Mesothelial cell of epicardium (in vitro differentiated cells): ENCODE measurements at places on chromosomes 5 and 9.

DNA sequence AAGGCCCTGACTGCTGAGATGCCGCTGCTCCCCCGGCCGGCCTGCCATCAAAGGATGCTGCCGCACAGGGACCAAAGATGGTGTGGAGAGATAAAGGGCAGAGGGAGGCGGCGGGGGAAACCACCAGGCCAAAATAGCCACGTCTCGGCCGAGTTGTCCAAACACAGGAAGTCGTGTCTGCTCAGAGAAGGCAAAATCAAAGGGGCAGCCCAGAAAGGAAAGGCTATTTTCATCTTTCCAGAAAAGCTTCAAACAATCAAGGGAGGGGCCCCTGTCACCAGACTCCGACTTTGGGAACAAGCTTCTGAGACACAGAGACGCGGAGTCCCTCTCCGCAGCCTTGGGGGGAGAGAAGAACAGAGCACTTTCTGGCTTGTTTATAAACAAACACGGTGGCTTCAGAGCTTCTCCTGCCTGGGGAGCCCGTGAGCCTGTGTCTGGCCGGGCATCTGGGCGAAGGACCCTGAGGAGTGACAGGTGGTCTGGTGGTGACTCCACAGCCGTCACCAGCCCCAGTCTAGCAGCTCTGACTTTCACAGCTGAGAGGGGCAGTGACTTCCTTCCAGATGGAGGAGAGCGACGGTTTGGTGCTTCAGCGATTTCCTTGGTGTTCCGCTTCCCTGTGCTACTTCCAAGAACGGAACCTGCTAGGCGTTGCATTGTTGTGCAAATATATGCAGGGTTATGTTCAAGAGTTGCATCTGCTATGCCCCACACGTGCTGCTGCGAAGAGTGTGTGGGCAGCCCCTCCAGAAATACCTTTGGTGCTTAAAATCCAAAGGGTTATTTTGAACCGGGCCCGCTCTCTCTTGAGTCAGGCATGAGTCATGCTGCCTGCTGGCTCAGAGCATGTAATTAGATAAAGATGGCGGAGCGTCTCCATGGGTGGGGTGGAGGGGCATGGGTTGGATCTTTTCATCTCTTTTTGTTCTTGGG, 24.0 kb downstream of the ADAMTSL2 start:
- H3K27ac ChIP-seq = peak overlapping the region; percentile 90
- peaks cover 4% of the 10 kb centered on the region for H3K27me3 ChIP-seq
- no peaks in the 10 kb centered on the region for H3K36me3 ChIP-seq
- DNase-seq = no peak
- H3K4me1 ChIP-seq = peaks cover 30% of the 10 kb centered on the region
- H3K4me3 ChIP-seq = peak overlapping the region; percentile 27

- peaks cover 13% of the 10 kb centered on the region for H3K4me1 ChIP-seq
- DNase-seq = no peak
- H3K27me3 ChIP-seq = no peaks in the 10 kb centered on the region
- H3K27ac ChIP-seq = peak overlapping the region; percentile 15
Measured at GRCh38 chr5:114325541-114325940, 36.3 kb upstream of the KCNN2 start.

- no peak overlapping the region for H3K27ac ChIP-seq
- no peak for DNase-seq
- peaks cover 3% of the 10 kb centered on the region for H3K27me3 ChIP-seq
Measured at GRCh38 chr9:71308454-71308853, 187.0 kb upstream of the TRPM3 start.

DNA sequence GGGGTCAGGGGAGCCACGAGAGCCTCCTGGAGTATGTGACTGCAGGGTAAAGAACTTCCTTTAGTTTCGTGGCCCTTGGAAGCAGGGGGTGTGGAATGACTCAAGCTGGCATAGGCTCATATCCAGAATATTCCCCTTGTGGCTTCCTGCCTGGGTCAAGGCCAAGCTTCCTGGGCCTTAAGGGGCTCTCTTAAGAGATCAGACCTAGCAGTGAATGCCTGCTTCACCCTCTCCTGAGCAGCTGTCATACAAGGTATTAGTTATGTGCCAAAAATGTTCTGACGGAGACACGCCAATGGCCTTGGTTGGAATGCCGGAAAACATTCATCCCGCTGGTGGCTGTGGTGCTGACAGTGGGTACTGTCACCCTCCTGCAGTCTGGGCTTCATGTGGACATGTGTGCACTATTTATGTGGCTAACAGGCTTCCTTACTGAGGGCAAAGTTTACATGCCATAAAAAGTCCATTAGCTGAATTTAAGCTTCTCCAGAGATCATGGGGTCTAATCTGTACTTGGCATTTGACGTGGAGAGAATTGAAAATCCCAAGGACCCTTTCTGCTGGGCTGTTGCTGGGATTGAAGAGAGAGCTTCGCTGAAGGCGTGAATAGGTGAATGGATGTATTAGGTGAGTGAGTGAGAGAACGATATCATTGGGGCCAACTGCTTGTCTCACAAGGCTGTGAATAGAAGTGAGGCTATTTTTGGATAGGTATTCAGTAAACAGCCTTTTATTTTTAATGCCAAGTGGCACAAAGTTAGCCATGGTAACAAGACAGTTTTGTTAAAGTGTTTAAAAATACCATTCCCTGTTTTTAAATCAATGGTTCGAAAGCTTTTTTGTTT, 156.8 kb downstream of the MACROH2A1 start:
- no peaks in the 10 kb centered on the region for H3K27me3 ChIP-seq
- no peak for DNase-seq
- peaks cover 48% of the 10 kb centered on the region for H3K4me1 ChIP-seq
- H3K27ac ChIP-seq = no peak overlapping the region

DNA sequence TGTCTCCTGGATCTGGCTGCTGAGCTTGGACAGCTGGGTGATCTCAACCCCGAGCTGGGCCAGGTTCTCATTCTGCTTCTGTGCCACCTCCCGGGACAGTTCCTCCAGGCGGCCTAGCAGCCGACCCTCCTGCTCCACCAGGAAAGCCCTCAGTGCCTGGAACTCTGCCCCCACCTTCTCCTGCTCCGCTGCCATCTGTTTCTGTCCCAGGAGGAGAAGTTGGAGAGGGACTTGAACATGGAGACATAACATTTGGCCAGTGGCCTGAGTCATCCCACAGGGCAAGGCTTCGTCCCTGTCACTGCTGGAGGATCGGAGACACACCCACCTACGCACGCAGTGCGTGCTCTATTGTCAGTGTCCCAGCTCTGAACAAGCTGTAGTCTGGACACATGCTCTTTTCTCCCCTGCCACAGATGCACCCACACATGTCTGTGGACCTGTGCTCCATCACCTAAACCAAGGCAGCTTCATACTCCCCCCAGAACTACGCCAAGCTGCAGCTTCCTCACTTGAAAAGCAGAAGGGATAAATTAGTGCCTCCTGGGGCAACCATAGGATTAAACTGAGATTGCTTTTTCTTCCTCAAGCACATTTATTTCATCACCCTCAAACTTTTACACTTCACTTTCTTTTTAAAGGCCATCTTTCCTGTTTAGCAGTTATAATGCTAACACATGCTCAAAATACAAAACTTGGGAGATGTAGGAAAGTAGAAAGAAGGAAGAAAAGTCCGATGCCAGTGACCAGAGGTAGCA, 4.9 kb downstream of the TRIM7 start:
- H3K27ac ChIP-seq = no peak overlapping the region
- DNase-seq = no peak
- H3K27me3 ChIP-seq = peaks cover 59% of the 10 kb centered on the region
- H3K36me3 ChIP-seq = no peaks in the 10 kb centered on the region
- H3K4me1 ChIP-seq = peaks cover 16% of the 10 kb centered on the region
- no peak overlapping the region for H3K4me3 ChIP-seq

DNA sequence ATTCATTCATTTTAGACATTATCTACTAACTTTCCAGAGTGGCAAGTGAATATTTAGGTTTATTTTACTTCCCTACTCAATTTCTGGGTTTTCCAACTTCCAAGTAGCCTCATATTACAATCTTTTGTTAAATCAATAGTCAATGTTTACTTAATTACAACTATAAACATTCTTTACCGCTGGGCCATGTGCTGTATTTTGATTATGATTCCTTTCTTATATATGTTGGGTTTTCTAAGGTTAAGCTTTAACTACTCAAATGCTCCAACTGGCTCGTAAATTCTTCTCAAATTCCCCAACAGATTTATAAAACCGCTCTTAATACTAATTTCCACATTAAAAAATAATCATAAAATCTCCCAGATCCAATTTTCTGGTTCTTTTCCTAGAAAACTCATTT, 110.1 kb upstream of the ABCA1 start:
- H3K4me1 ChIP-seq = no peaks in the 10 kb centered on the region
- peaks cover 4% of the 10 kb centered on the region for H3K27me3 ChIP-seq
- DNase-seq = no peak

- DNase-seq = no peak
- H3K27ac ChIP-seq = no peak overlapping the region
- no peaks in the 10 kb centered on the region for H3K36me3 ChIP-seq
- peaks cover 14% of the 10 kb centered on the region for H3K4me1 ChIP-seq
- H3K27me3 ChIP-seq = peaks cover 1% of the 10 kb centered on the region
Measured at GRCh38 chr9:18608371-18608770, 134.4 kb downstream of the ADAMTSL1 start.

DNA sequence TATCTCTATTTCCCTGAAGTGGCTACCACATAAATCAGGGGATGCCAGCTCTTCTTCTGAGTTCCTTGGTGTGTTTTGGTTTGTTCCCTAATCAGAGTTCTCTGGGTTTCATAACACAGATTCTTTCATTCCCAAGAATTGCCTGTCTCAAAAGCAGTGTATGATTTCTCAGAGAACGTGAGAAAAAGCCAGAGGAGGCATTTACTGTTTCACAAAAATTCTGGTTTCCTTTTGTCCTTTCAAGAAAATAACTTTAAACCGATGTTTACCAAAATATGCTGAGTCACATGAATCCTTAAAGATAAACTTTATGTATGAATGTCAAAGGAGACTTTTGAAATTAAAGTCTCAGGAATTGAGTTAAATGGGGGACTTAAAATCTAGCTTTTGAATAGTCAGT, 314.3 kb downstream of the EBF1 start:
- DNase-seq = no peak
- no peak overlapping the region for H3K4me3 ChIP-seq
- H3K27ac ChIP-seq = no peak overlapping the region
- H3K36me3 ChIP-seq = no peaks in the 10 kb centered on the region
- H3K4me1 ChIP-seq = no peaks in the 10 kb centered on the region

DNA sequence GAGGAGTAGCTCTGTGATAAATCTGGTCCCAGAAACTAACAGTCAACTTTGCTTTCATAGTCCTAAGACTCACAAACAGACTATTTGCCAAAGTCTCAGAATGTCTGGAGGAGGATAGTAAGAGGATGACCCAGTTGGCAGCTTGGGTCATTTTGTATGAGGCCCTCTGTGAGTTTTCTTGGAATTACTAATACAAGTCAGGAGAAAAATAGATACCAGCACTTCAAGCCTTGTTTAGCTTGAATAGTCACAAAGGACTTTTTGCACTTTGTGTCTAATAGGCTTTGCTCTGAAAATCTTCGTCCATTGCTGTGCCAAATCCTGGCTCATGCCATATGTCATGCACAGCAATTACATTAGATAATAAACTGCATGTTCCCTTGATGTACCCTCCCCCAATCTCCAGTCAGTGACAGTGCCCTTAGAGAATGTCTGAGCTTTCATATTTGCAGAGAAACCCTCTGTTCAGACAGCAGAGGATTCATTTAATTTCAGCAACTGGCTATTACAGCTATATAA, 612.8 kb downstream of the CSNK1G3 start:
- H3K27ac ChIP-seq = peak overlapping the region; percentile 90
- peaks cover 11% of the 10 kb centered on the region for H3K36me3 ChIP-seq
- peaks cover 68% of the 10 kb centered on the region for H3K4me1 ChIP-seq
- DNase-seq = no peak
- H3K4me3 ChIP-seq = no peak overlapping the region

DNA sequence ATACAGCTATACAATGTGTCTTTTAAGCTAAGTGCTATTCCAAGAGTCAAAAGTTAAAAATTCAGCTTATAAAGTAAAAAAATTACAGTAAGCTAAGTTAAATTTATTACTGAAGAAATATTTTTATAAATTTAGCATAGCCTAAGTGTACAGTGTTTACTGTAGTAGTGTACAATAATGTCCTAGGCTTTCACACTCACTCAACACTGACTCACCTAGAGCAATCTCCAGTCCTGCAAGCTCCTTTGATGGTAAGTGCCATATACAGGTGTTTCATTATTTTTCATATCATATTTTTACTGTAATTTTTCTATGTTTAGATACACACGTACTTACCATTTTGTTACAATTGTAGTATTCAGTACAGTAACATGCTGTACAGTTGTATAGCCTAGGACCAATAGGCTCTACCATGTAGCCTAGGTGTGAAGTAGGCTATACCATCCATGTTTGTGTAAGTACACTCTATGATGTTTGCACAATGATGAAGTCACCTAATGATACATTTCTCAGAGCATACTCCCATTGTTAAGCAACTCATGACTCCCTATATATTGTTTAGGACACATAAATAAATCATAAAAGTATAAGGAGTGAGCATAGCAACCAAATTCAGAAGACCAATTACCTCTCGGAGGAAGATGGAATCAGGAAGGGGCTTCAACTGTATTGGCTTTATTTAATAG, 165.1 kb upstream of the SLC30A5 start:
- no peak for DNase-seq
- no peak overlapping the region for H3K27ac ChIP-seq
- H3K27me3 ChIP-seq = no peaks in the 10 kb centered on the region
